ENCODE measurements at places on chromosomes 6 and 20.

DNA sequence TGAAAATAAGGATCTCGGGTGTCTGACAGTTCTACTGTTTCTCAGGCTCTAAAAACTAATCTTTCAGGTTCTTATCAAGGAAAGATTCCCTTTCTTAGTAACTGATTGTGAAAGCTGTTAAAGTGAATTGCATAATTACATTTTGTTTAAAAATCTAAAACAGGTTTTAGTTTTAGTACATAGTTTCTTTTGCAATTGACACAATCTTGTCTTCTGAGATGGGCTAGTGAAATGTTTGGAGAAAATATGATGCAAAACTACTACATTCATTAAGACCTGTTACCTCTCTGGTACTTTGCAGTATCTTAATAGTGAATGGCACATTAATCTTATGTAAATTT lies 298.4 kb downstream of the UTRN start:
- DNase-seq, result no peak

GRCh38 chr6:343960-344815 lies 47.4 kb upstream of the IRF4 start:
- DNase-seq, result no peak

GRCh38 chr6:33742092-33742491 lies 4.6 kb downstream of the IP6K3 start:
- no peak for DNase-seq

- no peak for DNase-seq
Measured at GRCh38 chr6:155782739-155783459, 327.3 kb upstream of the NOX3 start.

DNA sequence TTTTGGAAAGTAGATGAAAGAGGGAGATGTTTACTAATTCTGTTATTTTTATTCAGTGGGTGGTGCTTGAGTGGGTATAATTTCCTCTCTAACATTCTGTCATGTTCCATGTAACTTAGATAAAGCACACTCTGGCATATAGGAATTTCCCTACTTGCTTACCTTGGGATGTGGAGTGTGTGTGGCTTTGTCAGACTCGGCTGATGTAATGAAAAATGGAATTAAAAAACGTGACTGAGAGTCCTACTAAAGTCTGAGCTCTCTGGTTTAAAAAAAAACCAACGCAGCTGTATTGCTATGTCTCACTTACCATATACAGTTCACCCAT lies 98.3 kb downstream of the JARID2 start:
- DNase-seq, result no peak

DNA sequence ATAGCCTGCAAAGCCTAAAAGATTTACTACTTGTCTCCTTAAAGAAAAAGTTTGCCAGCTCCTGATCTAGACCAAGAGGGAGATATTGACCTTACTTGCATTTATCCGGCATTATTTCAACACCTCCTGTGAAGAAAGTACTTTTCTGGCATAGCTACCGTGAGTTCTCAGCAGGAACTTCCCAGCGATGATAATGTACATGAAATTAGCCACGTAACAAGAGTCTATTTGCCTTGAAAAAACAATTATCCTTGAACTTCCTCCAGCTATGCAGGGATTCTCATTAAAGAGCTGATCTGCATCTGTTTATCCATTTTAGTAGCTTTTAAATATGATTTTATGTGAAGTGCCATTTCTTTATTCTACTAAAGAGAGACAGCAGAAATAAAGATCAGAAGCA lies 41.7 kb downstream of the ALDH5A1 start:
- DNase-seq, result no peak

DNA sequence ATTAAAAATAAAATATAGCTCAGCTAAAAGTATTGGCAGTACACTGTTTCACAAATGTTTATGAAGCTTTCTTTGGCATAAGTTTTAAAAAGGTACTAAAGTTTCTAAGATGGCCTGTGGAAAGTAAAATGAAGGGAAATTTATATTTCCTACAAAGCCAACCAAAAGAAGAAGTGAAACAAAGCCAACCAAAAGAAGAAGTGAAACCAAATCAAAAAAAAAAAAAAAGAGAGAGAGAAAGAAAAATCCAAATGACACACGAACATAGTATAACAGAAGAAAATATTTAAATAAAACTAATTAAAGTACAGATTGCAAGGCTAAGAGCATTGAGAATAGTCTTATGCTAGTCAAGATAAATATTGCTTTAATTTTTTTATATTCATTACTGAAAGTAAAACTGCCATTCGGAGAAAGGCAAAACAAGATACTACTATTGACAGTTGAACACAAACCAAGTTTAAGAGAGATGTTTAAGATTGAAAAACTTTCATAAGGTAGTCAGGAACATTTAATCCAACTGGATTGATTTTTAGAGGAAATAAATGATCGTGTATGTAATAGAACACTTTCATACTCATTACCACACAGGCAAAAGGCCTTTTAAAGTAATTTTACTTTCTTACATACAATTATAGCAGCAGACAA lies 12.8 kb upstream of the KHDRBS2 start:
- DNase-seq, result no peak

DNA sequence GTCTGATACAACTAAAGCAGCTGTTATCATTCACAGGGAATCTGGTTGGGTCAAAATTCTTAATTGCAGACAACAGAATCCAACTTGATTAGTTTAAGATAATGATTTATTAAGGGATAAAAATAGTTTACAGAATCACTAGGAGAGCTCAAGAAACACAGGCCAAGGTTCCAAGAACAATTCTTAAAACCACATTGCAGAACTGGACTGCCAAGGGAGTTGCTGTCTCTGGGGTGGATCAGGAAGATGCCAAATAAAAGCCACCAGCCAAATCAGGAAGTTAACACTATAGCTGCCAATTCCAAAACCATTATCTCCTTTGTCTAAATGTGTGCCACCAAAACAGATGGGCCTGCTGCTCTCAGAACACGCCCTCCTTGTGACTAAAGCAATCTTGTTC lies 53.7 kb downstream of the NUDT3 start:
- DNase-seq, result no peak

DNA sequence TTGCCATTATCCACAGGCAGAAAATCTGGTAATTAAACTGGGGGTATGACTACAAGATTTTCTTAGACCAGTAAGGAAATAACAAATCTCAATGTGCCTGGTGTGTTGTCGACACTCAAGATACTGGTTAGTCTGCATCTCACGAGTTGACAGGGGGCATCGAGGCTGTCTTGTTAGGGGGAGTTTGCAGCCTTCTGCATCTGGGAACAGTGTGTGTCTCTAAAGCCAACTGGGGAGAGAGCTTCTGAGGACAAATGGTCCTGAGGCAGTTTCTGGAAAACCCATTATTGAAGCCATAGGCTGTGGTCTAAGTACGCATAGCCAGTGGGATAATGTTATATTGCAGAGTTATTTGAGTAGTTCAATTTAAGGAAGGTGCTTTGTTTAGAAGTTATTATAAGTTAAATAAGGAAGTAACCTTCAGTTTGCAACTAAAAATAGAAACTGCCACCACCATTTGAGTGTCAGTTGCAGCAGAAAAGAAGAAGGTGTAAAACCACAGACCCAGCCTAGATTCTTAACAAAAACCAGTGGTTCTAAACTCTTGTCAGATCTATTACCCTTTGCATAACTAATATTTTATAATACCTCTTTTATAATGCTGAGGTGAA lies 15.4 kb upstream of the MAPK13 start:
- DNase-seq, result no peak

- DNase-seq, result no peak
Measured at GRCh38 chr6:164417537-164418261, 891.7 kb downstream of the C6orf118 start.

GRCh38 chr20:53045941-53046340 lies 73.8 kb downstream of the TSHZ2 start:
- no peak for DNase-seq

GRCh38 chr6:13203145-13203544 lies 125.2 kb downstream of the TBC1D7 start:
- no peak for DNase-seq

DNA sequence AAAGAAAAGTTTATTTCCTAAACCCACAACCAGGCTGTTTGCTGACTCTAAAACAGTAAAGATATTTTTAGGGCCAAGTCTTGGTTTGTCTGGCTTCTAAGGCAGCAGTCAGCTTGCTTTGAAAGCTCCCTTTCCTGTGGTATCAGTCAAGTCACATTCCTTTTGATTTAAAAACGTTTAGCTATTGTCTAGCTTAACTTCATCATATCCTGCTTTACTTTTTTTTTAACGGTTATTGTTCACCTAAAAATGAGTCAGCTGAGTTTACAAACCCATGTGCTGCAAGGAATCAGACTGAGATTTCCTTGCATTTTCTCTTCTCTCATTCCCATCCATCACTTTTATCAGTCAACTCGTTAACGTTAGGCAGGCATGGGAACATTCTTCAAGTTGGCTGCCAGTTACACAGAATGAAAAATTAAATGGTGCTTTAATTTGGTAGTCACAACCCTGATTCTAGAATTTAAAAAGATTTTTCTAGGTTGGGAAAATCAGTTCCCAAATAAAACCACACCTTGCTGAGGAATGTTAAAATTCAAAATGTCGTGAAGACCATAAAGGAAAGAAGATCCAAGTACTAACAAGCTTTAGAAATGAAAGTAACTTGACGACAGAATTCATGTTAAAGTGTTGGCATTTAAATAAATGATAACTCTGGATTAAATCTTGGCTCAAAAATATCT lies 45.9 kb downstream of the ELOVL5 start:
- no peak for DNase-seq

All from activated T-helper 1 cell treated with anti-CD3 and anti-CD28 coated beads, Interleukin-2, amount 50 U/mL, for 16 hours (primary cell).